CD4-positive, alpha-beta memory T cell (primary cell): ENCODE measurements at places on chromosomes 5 and 9.

- no peak for DNase-seq
These were observed 294.7 kb upstream of the SLC30A5 start for GRCh38 chr5:68798877-68799843.

DNA sequence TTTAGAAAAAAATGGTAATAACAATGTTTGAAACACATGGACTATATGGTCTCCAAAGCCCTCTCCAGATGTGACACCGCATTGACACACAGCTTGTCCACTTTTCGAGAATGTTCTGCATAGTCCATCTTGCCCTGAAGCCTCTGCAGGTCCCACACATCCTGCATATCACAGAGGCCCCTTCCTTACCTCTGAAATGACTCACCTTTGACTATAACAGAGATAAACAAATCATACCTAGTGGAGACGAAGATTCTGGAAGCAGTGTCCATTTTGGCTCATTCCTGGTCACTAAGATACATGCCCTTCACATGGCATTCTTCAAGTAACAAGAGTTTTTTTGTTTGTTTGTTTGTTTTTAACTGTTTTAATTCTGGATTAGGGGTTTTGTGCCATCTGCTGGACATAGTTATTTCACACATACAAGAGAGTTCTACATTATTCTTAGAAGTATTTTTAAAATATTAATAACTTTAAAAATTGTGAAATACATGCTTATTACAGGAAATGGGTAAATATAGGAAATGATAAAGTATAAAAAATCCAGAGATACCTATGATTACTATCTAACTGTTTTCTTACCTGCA lies 5.1 kb downstream of the ARL14EPL start:
- no peak for DNase-seq

DNA sequence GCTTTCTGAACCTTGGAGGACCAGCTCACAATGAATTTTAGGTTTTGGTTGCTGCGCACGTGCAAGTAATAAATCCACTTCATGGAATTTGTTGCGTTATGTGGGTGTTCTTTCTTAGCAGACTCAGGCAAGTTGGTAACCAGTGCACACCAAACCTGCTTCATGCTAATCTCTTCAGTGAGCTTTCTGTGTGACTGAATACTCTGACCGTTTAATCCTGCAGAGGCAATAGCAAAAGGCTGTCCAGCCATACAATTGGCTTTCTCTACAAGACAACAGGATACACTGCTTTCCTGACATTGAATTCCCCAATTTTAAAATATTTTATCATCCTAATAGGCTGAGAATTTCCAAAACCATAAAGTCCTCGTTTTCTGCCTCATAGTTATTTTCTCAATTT lies 10.3 kb downstream of the UGT3A2 start:
- DNase-seq, result no peak

DNA sequence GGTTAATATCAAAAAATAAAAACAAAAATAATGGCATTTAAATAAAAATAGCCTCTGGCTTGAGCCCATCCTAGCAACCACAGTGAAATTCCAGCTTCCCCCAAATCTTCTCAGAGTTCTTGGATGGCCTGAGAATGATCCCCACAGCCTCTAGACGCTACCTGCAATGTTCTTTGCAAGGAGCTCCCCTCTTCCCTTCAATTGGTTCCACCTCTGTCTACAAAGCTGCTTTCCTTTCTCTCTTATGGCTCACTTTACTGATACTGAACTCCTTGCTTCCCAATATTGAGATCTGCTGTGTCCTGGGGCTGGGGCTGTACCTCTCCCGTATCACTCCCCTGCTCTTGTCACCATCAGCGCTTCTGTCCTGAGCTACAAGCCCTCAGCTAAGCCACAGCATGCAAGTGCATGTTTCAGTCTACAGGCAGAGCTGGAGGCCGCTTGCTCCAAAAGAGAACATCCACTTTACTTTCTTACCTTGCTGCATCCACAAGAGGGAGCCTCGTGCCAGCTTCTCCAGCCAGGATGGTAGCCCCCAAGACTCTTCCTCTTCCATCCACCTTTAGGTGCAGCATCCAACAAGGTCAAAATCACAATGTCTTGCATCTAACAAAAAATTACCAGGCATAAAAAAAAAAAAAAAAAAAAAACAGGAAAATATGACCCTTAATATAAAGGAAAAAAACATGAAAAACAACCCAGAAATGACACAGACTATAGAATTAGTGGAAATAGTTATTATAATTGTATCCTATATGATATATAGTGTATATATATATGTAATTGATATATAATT lies 57.4 kb upstream of the PRSS3 start:
- no peak for DNase-seq

- DNase-seq, result no peak
These were observed 2.5 kb upstream of the NDFIP1 start for GRCh38 chr5:142106061-142106460.

DNA sequence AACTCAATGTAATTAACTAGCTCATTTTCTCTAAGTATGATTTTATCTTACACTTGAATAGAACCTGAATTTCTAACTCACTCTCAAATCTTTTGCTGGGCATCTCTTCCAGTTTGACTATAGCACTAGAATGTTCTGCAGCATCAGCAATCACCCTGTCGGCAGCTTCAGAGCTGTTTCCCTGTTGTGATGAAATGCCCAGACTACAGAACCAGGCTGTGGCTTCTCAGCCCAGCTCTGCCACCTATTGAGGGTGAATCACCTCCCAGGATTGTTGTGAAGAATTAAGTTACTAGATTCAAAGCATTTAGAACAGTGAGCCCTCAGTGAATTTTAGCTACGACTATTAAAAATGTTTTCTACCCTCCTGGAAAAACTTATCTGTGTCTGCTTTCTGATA lies 90.4 kb upstream of the ANKRD55 start:
- no peak for DNase-seq

GRCh38 chr5:80117446-80117845 lies 82.3 kb downstream of the THBS4 start:
- no peak for DNase-seq

GRCh38 chr9:83322438-83322837 lies 215.8 kb downstream of the FRMD3 start:
- no peak for DNase-seq

DNA sequence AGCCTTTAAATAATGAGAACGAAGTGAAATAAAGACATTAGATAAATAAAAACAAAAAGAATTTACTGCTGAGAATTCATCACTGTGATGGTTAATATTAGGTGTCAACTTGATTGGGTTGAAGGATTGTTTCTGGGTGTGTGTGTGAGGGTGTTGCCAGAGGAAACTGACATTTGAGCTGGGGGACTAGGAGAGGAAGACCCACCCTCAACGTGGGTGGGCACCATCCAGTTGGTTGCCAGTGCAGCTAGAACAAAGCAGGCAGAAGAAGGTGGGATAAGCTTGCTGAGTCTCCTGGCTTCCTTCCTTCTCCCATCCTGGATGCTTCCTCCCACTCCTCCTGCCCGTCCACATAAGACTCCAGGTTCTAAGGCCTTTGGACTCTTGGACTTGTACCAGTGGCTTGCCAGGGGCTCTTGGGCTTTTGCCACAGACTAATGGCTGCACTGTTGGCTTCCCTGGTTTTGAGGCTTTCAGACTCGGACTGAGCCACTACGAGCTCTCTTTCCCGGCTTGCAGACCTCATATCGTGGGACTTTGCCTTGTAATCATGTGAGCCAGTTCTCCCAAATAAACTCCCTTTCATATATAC lies 43.7 kb upstream of the ABL1 start:
- no peak for DNase-seq

DNA sequence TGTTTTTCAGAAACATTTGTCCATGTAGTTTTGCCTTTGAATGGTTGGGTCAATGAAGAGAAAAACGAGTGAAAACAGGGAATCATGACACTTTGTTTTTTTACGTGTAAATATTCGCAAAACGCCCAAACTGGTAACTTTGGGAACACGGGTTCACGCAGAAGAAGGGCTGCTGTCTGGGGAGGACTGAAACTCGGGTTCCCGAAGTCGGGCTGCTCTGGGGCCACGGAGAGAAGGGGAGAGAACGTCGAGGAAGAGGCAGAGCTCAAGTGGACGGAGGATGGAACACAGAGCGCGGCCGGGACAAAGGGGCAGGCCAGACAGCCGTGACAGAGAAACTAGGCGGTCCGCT lies 478 bp upstream of the SETD9 start:
- DNase-seq, result no peak

DNA sequence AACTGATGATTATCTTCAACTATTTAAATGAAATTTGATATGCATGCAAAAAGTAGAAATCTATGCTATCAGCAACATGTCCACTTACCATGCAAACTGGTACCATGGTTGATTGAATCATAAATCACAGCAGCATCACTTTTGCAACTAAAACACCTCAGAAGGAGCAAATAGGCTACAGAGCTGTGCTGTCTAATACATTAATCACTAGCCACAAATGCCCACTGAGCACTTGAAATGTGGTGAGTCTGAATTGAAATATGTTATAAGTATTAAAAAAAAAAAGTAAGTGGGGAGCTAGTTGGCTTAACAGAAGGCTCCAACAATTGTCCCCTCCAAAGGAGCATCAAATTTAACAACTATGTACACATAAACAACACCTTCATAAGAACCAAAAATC lies 112.5 kb downstream of the FAM114A2 start:
- DNase-seq, result no peak

GRCh38 chr9:129109952-129110739 lies 447 bp downstream of the CRAT start:
- no peak for DNase-seq

GRCh38 chr5:95411474-95411873 lies 20.3 kb downstream of the FAM81B start:
- no peak for DNase-seq

GRCh38 chr9:128893354-128893753 lies 11.4 kb downstream of the LRRC8A start:
- DNase-seq, result no peak

GRCh38 chr9:76904661-76905457 lies 1.1 kb downstream of the PRUNE2 start:
- DNase-seq, result no peak

GRCh38 chr9:99051406-99051805 lies 53.5 kb upstream of the TGFBR1 start:
- DNase-seq, result no peak

GRCh38 chr5:149387081-149387631 lies 8.1 kb upstream of the IL17B start:
- no peak for DNase-seq

- DNase-seq, result no peak
These were observed 14.7 kb downstream of the LHX3 start for GRCh38 chr9:136190237-136190601.

GRCh38 chr5:60945813-60946187 lies 795 bp downstream of the NDUFAF2 start:
- no peak for DNase-seq
